ENCODE measurements at places on chromosomes 7 and 10.

DNA sequence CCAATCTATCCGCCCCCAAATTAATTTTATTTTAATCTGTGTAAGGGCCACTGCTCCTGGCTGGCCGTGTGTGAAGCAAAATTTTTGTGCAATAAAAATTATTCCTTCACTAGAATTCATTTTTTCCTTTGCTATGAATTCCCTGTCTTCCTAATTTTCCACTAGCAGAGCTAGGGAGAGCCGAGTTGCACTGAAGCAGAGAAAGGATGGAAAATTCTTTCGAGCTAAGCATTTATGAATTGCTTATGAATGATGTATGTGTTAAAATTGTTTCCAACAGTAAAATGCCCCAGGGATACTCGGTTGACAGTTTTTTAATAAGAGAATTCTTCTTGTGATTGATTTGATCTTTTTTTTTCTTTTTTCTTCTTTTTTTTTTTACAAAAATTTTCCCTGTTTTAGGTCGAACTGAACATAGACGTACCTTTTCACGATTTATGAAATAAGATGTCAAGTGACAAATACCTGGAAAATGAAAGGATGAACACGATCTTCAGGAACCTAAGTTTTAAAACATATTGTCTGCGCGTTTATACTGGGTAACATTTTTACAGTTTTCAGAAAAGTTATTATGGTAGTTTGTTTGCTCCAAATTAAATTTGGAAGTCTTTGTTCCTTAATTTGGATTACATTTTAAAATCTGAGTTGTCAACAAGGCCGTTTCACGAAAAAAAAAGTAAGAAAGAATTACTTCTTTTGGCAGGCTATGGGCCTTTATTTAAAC, 288.8 kb upstream of the NFE2L3 start:
- no peak for DNase-seq

DNA sequence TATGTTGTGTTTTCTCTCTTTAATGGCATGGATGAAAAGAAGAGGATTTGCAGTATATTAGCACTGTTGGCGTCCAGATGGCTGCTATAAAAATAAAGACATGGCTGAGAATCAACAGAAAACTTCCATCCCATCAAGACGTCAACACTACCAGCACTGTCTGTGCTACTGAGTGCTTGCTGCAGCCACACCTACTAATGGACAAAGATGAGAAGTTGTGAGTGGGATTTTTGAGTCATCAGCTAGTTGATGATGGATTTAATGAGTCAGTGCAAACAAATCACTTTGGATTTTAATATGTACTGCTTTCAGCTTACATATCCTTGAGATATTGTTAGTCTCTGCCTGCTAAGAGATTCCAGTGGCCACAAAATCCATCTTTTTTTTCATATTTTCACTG, 631.0 kb upstream of the ANKRD30A start:
- no peak for DNase-seq

GRCh38 chr10:111384556-111384955, 307.7 kb downstream of the ADRA2A start:
- no peak for DNase-seq

DNA sequence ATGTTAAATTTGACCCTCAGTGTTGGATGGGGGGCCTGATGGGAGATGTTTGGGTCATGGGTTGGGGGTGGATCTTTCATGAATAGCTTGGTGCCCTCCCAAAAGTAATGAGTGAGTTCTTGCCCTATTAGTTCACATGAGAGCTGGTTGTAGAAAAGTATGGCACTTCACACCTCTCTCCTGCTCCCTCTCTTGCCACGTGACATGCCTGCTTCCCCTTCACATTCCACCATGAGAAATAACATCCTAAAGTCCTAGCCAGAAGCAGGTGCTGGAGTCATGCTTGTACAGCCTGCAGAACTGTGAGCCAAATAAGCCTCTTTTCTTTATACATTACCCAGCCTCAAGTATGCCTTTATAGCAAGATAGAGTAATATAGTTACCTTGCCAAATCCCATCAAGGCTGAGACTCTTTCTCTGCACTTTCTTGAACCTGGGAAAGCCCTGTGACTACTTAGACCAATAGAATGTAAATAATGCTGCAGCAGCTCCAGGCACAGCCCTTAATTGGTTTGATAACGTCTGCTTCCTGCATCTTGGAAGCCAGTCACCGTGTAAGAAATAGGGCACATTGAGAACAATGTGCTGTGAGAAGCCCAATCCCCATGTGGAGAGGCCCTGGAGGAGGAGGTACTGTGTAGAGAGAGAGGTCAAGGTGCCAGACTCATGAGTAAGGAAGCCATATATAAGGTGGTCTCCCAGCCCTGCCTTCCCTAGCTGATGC, 88.0 kb upstream of the NAMPT start:
- DNase-seq, result no peak

DNA sequence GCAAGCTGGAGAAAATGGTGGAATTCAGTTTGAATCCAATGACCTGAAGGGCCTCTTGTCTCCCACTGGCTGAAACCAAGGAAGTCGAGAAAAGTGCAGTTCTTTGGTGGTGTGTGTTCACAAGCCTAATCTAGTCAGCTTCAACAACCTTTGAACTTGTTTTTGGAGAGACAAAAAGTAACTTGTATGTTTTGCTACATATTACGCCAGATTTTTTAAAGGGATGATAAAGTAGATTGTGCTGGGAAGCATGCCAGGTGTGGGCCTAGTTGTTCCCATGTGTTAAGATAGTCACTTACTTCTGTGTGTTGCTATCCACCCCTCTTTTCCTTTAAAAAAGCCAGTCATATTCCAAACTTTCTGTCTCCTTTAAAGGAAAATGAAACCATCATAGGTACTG, 79.7 kb upstream of the FAM3C start:
- no peak for DNase-seq

GRCh38 chr7:101299511-101300464, 21.8 kb downstream of the IFT22 start:
- DNase-seq, result no peak

DNA sequence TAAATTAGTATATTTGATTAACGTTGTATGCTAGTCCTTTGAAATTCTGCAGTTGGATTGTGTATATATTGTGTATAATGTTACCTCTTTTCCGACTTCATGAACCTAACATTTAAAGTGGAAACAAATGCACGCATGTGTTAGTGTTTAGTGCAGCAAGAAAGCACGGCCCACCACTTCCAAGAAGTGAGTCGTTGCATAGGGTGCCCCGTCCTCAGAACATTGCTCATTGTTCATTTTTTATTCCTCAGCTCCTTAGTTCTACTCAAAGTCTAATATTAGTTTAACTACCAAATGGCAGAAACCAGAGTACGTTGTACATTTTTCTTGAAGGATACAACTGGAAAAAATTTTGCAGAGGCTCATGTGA, 407.6 kb downstream of the AUTS2 start:
- no peak for DNase-seq

GRCh38 chr10:62062752-62063512, 161.4 kb downstream of the ARID5B start:
- no peak for DNase-seq

DNA sequence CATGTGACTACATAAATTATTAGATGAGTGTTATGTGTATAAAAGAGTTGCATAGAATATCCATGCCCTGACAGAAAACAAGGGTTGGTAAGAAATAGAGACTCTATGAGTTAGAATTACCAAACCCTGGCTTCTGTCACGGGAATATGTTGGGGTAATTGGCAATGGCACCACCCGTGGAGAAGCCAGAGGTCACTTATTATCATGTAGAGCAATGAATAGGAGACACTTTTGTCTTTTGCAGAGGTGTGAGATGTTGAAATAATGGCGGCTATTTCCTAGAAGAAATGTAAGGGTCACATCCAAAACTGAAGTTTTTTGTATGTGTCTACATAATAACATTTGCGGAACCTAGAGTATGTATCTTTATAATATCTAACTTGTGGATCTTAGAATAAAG, 35.3 kb downstream of the ABCB5 start:
- no peak for DNase-seq

- no peak for DNase-seq
Observed at GRCh38 chr10:78953113-78953798, 115.5 kb upstream of the ZMIZ1 start.

DNA sequence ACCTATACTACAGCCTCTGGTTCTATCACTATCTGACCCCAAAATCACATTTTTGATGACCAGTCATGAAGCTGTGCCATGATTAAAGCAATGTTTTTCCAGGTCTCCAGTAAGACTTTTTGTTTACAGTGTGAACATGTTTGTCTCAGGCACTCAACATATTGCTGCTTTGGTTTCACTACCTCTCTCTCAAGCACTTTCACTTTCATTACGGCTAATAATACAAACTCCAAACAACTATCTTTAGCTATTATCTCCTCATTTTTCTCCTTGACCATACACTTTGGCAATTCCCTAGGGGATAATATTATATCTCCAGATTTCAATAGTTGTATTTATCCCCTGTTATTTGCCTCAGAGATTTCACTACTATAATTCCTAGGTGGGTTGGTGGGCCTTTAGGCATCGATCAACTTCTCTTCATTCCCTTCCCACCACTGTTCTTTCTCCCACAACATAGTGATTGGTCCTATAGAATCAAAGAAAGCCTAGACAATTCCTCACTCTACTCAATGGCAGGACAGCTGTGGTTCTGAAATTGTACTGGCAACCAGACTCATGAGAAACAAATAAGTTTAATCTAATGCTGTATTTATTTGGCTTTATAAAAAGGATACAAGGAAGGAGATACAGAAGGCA, 261.4 kb upstream of the ZWINT start:
- no peak for DNase-seq

DNA sequence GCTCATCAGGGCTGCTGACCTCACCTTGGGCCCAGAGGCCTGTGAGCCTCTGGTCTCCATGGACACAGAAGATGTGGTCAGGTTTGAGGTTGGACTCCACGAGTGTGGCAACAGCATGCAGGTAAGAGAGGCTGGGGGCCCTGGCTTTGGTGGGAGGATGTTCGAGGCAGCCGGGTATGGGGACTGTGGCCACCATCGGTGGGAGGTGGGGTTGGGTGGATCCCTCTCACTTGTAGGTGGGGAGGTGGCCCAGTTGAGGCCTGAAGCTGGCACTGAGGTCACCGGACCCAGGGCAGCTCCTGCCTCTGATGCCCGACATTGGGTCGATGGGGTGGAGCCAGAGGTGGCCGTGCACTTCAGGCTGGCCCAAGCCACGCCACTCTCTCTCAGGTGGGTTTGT, 406 bp downstream of the ZP3 start:
- no peak for DNase-seq

DNA sequence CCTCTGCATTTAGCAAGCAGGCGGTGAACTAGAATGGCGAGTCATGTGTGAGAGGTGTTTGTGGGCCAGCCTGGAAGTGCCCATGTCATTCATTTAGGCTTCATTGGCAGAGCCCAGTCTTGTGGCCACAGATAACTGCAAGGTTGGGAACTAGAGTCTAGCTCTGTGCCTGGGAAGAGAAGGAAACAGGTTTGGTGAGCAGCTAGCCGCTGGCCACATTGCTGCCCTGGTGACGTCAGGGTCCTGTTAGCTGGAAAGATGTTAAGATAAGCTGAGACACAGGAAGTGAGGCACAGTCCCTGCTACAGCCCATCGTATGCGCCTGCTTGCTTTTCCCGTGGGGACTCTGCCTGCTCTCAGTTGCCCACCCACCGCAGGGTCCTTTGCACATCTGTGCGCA, 185.5 kb downstream of the CAMK1D start:
- no peak for DNase-seq

GRCh38 chr7:33698041-33698440, 207.3 kb upstream of the BMPER start:
- no peak for DNase-seq

DNA sequence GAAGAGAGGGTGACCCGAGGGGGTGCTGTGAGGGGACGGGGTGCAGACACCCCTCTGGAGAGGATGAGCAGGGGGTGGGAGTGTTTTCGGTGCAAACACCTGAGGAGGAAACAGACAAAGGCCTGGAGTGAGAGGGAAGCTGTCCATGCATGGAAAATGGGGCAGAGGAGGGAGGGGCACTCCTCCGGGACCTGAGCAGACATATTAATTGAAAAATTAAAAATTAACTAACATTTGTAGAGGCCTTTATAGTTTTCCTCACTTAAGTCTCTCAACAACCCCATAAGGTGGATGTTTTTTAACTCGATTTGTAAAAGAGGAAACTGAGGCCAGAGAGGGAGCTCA, 1.2 kb downstream of the VPS37D start:
- no peak for DNase-seq

DNA sequence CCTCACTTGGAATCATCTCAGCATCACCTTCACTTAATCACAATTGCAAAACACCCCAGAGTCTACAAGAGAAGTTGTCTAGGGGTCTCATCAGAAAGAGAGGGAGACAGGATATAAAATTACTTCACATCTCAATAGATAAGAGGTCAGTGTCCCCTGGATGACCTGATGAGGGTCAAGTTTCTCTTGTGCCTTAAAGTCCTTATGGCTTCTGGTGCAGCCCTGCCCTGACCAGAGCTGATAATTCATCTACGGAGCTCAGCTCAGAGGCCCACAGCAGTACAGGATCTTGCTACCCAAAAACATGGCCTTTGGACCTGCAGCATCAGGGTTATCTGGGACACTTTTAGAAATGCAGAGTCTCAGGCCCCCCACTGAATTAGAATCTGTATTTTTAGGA, 111.1 kb upstream of the GLI3 start:
- DNase-seq, result no peak

GRCh38 chr7:16484453-16485158, 19.1 kb upstream of the SOSTDC1 start:
- no peak for DNase-seq

DNA sequence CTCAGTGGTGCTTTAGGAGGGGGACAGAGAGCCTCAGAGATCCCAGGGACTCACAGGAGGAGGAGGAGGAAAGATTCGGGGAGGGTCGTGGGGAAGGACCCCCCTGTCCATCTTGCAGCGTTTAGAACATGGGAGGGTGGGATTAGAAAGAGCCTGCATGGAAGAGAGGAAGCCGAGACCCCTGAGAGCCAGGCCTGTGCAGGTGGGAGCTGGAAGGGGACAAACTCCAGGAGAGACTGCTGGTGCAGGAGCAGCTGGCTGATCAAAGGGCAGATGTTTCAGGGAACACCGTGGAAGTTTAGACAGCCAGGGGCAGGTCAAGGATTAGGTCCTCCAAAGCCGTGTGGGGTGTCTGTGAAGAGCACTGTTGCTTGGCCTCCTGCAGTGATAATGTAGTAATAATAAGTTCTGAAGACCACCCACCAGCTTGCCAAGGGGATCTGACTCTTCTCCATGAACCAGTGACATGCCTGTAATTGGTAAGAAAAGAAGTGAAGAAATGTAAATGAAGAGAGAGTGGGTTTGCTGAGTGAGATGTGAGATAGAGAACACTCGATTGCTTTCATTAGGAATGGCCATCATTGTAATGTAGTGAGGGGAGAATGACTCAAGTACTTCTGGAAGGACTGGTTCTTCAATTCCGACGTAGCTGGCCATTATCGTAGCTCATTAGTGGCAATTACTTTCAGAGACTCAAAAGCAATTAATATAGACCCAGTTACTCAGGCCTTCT, 425.6 kb downstream of the PAXIP1 start:
- no peak for DNase-seq

GRCh38 chr7:90933984-90934383, 330.2 kb upstream of the FZD1 start:
- DNase-seq, result no peak

- no peak for DNase-seq
Observed at GRCh38 chr7:91299952-91300775, 35.9 kb downstream of the FZD1 start.
